Memory B cell (primary cell): ENCODE measurements at places on chromosomes 1 and 21.

- DNase-seq: no peak
- H3K36me3 ChIP-seq: peaks cover 3% of the 10 kb centered on the region
- no peak overlapping the region for H3K4me3 ChIP-seq
- H3K4me1 ChIP-seq: no peaks in the 10 kb centered on the region
These were observed 177.3 kb downstream of the EDEM3 start for GRCh38 chr1:184577319-184577718.

GRCh38 chr1:156815961-156816422, 656 bp downstream of the SH2D2A start:
- H3K27ac ChIP-seq: peak overlapping the region; percentile 87
- no peak overlapping the region for H3K4me3 ChIP-seq
- no peaks in the 10 kb centered on the region for H3K36me3 ChIP-seq
- peaks cover 3% of the 10 kb centered on the region for H3K27me3 ChIP-seq

DNA sequence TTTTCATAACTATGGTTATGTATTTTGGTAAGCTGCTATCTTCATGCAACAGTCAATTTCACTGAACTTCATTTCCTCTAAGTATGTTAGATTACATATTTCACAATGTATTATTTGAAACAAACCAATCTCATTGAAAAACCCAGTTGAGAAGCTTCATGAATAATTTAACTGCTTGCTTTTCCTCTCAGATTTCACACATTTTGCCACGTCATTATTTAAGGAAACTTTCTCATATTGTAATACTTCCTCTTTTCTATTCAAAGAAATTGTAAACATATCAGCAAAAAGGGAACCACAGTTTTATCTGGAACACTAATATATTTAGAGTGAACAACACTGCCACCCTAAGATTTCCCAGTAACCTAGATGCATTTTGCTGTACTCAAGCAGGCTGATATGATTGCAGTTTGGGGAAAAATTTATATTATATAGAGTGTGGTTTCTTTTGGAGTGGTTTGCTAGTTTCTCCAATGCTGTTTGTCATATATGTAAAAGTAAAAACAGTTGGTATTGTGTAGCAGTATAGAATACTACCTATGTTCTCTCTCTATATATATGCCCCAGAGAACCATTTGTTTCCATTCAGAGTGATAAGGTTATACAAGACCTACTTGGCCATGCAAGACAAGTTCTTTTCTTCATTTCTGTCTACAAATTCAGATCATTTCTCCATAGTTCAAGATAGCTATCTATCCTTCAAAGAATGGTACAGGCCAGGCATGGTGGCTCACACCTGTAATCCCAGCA, 28.4 kb upstream of the AHCTF1 start:
- H3K27me3 ChIP-seq: peaks cover 2% of the 10 kb centered on the region
- H3K4me1 ChIP-seq: peaks cover 23% of the 10 kb centered on the region
- DNase-seq: no peak
- peak overlapping the region; percentile 87 for H3K27ac ChIP-seq
- peak overlapping the region; percentile 63 for H3K4me3 ChIP-seq

DNA sequence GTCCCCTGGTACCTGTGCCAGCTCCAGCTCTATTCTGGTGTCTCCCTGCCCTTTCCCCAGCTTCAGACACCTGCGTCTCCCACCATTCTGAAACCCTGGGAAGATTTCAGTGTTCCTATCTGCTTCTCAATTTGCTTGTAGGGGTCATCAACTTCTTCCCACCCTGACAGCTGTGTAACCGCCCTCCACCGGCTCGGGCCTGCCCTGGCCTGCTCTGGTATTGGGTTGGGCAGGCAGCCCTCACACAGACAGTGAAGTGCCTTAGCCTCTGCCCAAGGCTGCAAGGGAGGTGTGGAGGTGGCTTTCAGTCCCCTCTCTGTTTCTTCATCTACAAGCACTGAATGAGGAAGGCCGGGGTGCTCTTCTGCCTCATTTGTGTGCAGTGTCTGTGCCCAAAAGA, 97.2 kb downstream of the LAMC2 start:
- no peak overlapping the region for H3K4me3 ChIP-seq
- peaks cover 12% of the 10 kb centered on the region for H3K27me3 ChIP-seq
- H3K4me1 ChIP-seq: no peaks in the 10 kb centered on the region
- no peaks in the 10 kb centered on the region for H3K36me3 ChIP-seq

- H3K36me3 ChIP-seq: no peaks in the 10 kb centered on the region
- no peak for DNase-seq
- no peaks in the 10 kb centered on the region for H3K27me3 ChIP-seq
- H3K4me1 ChIP-seq: no peaks in the 10 kb centered on the region
- H3K4me3 ChIP-seq: no peak overlapping the region
These were observed 16.8 kb upstream of the MARK1 start for GRCh38 chr1:220511179-220511578.

DNA sequence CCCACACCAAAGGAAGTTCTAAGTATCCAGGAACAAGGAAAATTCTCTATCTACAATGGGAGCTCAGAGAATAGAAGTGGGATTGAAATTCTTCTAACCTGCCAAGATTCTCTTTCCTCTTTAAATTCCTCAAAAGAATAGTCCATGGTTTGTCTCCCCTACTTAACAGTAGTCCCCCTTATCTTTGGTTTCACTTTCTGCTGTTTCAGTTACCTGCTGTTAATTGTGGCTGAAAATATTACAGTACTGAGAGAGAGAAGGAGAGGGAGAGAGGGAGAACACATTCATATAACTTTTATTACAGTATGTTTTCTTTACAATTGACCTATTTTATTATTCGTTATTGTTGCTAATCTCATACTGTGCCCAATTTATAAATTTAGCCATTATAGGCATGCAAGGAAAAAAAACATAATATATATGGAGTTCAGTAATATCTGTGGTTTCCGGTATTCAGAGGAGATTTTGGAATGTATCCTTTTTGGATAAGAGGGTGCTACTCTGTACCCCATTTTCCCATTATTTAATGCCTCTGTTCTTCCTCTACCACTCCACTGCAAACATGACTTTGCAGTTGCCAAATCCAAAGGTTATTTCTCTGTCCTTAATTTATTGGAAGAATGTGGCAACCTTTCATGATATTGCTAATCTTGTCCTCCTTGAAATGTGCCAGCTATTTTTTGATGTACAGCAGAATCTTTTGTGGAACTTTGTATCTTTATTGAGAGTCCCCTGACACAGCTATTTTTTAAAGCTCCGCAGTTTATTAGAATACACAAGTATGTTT, 68.0 kb downstream of the USP25 start:
- H3K27me3 ChIP-seq: no peaks in the 10 kb centered on the region
- no peak for DNase-seq
- H3K4me3 ChIP-seq: no peak overlapping the region
- peaks cover 25% of the 10 kb centered on the region for H3K36me3 ChIP-seq

DNA sequence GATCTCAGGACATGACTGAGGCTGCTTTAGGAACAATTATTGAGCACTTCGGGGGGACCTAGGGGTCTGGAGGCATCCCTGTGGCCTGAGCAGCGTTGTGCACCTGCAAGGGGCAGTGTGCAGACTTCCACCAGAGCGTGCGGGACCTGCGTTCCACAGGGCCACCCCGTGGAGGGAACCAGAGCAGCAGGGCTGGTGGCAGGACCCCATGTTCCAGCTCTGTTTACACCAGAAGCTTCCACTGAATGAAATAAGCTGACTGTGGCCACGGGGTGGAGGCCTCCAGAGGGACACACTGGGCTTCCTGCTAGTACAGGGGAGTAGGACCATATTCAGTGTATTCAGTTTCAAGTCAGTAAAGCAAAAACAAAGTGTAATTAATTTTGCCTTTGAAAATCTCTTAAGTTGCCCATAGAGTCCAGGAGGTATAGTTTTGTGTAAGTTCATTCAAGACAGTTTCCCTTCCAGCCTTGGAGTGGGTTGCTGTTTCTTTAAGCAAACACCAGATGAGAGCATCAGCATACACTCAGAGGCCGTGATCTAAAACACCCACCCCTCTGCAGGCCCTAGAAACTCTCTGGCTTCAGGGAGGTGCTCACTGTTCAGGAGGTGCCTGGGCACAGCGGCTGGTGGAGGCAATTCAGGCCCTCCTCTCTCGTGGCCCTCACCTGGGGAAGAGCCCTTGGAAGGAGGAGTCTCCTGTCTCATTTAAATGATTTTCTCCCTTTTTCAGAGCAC, 16.6 kb downstream of the SLC1A7 start:
- H3K36me3 ChIP-seq: no peaks in the 10 kb centered on the region
- DNase-seq: no peak
- H3K27me3 ChIP-seq: peaks cover 10% of the 10 kb centered on the region
- H3K27ac ChIP-seq: no peak overlapping the region
- no peak overlapping the region for H3K4me3 ChIP-seq

DNA sequence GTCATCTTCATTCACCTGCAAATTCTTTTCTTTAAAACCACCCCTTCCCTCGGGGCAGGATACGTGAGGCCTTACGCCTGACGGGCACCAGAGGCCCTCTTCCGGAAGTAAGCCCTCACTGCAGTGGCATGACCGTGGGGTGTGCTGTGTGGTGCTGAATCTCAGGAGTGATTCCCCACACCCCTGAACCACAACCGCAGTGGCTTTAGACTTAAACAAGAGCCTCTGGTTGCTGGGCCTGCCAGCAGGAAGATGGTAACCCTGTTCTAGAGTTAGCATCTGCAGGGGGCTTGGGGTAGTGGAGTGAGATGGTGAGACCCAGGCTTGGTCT, 12.1 kb downstream of the BSND start:
- DNase-seq: no peak
- no peaks in the 10 kb centered on the region for H3K4me1 ChIP-seq
- H3K36me3 ChIP-seq: no peaks in the 10 kb centered on the region
- no peak overlapping the region for H3K4me3 ChIP-seq
- no peak overlapping the region for H3K27ac ChIP-seq
- peaks cover 13% of the 10 kb centered on the region for H3K27me3 ChIP-seq

DNA sequence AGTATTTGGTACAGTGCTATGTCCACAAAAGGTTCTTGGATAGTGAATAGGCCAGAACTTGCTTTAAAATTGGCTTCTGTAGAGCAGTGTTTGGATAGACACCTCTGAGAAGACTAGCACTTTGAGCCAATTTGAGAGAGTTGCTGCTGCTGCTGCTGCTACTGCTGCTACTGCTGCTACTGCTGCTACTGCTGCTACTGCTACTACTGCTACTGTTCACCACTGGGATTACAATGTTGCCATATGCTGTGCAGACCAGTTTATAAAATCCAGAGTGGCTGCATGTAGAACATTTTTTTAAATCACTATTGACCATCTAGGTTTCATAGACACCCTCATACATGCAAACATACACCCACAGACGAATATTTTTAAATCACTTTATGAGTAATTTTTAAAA, 15.3 kb downstream of the GORAB start:
- H3K27me3 ChIP-seq: no peaks in the 10 kb centered on the region
- H3K27ac ChIP-seq: no peak overlapping the region

GRCh38 chr1:86527306-86527705, 19.6 kb upstream of the CLCA4 start:
- H3K4me3 ChIP-seq: no peak overlapping the region
- H3K27me3 ChIP-seq: peaks cover 2% of the 10 kb centered on the region
- H3K4me1 ChIP-seq: no peaks in the 10 kb centered on the region
- DNase-seq: no peak

- DNase-seq: no peak
- H3K4me3 ChIP-seq: no peak overlapping the region
- H3K36me3 ChIP-seq: peaks cover 2% of the 10 kb centered on the region
- peaks cover 16% of the 10 kb centered on the region for H3K4me1 ChIP-seq
These were observed 24.8 kb upstream of the ITPKB start for GRCh38 chr1:226763905-226764264.

- no peak for DNase-seq
- H3K4me3 ChIP-seq: no peak overlapping the region
- no peaks in the 10 kb centered on the region for H3K27me3 ChIP-seq
- H3K27ac ChIP-seq: no peak overlapping the region
- peaks cover 6% of the 10 kb centered on the region for H3K36me3 ChIP-seq
These were observed 22.1 kb downstream of the SERBP1 start for GRCh38 chr1:67408148-67408547.

- DNase-seq: no peak
- H3K4me3 ChIP-seq: no peak overlapping the region
- H3K27me3 ChIP-seq: peaks cover 5% of the 10 kb centered on the region
- no peak overlapping the region for H3K27ac ChIP-seq
These were observed 23.3 kb upstream of the DPT start for GRCh38 chr1:168752171-168752832.

- DNase-seq: no peak
- no peak overlapping the region for H3K27ac ChIP-seq
- no peak overlapping the region for H3K4me3 ChIP-seq
- peaks cover 15% of the 10 kb centered on the region for H3K4me1 ChIP-seq
These were observed 20.2 kb downstream of the DESI2 start for GRCh38 chr1:244672946-244673682.

DNA sequence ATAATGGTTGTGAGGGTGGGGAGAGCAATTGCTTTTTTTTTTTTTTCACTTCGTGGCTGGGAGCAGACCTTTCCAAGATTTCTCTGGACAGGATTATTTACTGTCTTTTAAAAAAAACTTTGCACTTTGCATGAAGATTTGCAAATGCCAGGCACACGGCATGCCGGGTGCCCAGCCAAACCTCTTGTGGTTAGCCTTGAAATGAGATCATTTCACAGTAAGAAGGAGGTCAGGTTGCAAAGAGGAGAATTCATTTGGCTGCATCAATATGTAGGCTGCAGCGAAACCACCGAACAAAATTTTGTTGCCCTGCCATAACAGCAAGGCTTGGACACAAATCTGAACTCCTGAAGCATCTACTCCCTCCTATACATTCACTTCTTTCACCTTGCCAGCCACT, 36.5 kb upstream of the KCND3 start:
- no peak overlapping the region for H3K4me3 ChIP-seq
- H3K4me1 ChIP-seq: no peaks in the 10 kb centered on the region
- H3K36me3 ChIP-seq: no peaks in the 10 kb centered on the region

GRCh38 chr1:54456921-54457529, 50.8 kb upstream of the SSBP3 start:
- H3K4me1 ChIP-seq: no peaks in the 10 kb centered on the region
- H3K27ac ChIP-seq: no peak overlapping the region
- H3K4me3 ChIP-seq: no peak overlapping the region
- DNase-seq: no peak
- H3K27me3 ChIP-seq: peaks cover 17% of the 10 kb centered on the region
- H3K36me3 ChIP-seq: peaks cover 2% of the 10 kb centered on the region

- H3K4me3 ChIP-seq: no peak overlapping the region
- H3K27me3 ChIP-seq: no peaks in the 10 kb centered on the region
- peaks cover 34% of the 10 kb centered on the region for H3K4me1 ChIP-seq
- peaks cover 18% of the 10 kb centered on the region for H3K36me3 ChIP-seq
These were observed 14.9 kb downstream of the MTF1 start for GRCh38 chr1:37844536-37844935.

DNA sequence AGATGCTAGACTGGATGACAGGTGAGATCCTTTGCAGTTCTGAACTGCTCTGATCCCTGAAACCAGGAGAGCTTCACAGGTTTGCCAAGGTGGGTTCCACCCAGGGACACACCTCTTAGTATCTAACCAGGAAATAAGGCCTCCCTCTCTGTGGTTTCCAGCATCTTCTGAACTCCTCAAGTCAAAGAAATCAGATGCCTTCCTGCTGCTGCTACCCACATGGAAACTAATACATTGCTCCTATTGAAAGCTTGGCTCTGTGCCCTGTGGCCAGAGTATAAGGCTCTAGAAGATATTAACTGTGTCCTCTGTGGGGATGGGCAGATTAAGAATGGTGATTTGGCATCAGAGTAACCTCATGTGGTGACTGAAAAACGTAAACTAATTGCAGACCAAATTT, 75.0 kb upstream of the MRPS6 start:
- peaks cover 8% of the 10 kb centered on the region for H3K4me1 ChIP-seq
- H3K27me3 ChIP-seq: no peaks in the 10 kb centered on the region
- H3K36me3 ChIP-seq: peaks cover 12% of the 10 kb centered on the region
- no peak overlapping the region for H3K4me3 ChIP-seq
